Left ventricle myocardium inferior (tissue), 1 donor: ENCODE measurements at places on chromosomes 3 and 15. TPM values are rescaled to one million over a fixed set of nuclear protein-coding genes. Genes with fewer than 3 reads are reported as not detected.

Gene C3orf22
- total RNA-seq, result not detected

Gene CKMT1B
- not detected for total RNA-seq

GRCh38 chr3:41627477-41628087 lies 334.3 kb downstream of the ULK4 start:
- DNase-seq, result no peak

GRCh38 chr15:94404733-94405283 lies 173.4 kb downstream of the MCTP2 start:
- DNase-seq, result no peak

DNA sequence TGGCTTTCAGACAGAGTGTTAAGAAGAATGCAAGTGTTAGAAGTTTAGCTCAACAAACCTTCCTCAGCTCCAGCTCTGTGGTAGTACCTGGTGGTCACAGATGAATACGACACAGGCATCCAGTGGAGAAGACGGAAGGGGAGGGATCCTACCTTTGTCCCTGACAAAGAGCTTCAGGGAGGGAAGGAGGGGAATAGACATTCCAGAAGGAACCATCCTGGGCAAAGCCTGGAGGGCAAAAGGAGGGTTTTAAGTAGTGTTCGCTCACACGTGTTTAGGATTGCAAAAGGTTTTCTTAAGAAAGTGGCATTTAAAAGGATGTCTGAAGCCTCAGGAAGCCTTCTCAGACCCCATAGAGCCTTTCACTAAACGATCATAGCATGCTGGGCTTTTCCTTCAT lies 2.8 kb downstream of the CHCHD4 start:
- no peak for DNase-seq

GRCh38 chr3:63207066-63207590 lies 71.0 kb upstream of the SYNPR start:
- no peak for DNase-seq

DNA sequence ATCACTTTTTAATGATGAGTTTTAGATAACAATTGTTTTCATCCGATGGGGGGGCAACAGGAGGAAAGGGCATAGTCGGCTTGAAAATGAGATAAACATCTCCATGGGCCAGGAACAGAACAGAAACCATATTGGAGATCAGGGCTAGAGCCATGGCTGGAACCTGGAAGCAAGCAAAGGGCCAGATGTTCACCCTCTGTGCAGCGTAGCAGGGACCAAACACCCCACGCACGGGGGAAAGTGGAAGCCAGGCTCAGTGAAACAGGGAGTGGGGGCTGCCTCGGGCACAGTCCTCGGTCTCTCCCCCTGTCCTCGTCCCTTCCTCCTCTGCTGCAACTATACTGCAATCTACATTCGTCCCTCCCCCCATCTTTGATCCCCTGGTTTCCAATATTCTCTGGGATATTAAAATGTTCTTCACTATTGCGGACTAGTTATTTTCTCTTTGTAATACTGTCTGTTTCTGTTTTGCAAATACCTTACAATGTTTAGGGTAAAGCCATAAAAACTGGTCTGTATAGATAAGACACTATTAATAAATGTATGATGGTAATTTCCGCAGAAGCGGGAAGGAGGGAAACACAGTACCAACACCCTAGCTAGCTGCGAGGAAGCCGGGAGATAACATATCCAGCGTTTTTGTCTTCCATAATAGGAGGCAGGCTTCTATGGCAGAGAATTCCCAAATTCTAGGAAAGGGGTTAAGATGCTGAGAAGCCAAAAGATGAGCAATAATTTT lies 121.5 kb downstream of the XXYLT1 start:
- no peak for DNase-seq

GRCh38 chr3:50365842-50366220 lies 6.5 kb upstream of the TMEM115 start:
- no peak for DNase-seq

- no peak for DNase-seq
Observed at GRCh38 chr3:172094621-172095557, 55.5 kb downstream of the FNDC3B start.

DNA sequence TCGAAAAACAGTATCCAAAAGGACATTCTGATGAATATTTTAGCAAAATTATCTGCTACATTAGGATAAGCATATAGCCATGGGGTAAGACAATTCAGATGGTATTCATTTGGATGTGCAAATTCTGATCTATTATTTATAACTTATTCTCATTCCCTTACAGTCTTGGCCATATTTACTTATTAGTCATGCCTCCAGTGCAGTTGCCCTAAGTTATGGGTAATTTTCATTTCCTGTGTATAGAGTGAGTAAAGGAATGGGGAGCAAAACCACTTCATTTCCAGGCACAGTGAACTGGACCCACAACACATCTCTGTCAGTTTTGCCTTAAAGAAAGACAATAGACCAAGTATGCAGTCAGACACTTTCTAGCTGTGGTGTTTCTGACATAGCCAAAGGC lies 134.3 kb downstream of the POLQ start:
- no peak for DNase-seq

DNA sequence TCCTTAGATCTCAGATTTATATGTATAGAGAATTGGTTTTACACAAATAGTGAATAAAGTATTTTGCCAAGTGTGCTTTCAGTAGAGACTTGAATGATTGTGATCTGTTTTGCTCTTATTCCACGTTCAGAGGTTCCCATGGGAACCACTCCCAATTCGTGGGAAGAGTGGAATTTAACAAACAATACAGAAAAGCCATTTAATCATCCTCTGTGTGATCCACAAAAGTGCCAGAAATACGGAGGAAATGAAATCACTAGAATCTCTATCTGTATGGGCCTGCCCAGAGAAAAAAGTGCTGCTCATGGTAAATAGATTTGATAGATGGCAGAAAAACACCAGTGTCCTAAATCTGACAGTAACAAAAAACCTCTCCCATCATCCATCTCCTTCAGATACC lies 56.0 kb downstream of the CNTN4 start:
- DNase-seq, result no peak
